Left lung (tissue), 14 donors: ENCODE measurements at places on chromosomes 6 and 20. TPM values are rescaled to one million over a fixed set of nuclear protein-coding genes. Genes with fewer than 3 reads are reported as not detected.
A peak's percentile ranks its signal among the peaks of the same experiment; 100 is the strongest.

- DNase-seq, result peak; percentile 20
Measured at GRCh38 chr20:7113577-7114466, 346.3 kb downstream of the BMP2 start.

DNA sequence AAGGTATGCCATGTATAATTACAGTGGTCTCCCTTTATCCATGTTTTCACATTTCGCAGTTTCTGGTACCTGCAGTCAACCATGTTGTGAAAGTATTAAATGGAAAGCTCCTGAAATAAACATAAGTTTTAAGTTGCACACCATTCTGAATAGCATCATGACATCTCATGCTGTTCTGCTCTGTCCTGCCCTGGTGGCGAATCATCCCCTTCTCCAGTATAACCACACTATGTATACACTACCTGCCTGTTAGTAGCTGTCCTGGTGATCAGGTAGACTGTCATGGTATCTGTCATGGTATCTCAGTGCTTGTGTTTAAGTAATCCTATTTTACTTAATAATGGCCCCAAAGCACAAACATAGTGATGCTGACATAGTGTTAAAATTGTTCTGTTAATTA is 97.1 kb downstream of the ZFAND3 start:
- no peak for DNase-seq

GRCh38 chr6:56663344-56663743 is 20.7 kb upstream of the DST start:
- no peak for DNase-seq

DNA sequence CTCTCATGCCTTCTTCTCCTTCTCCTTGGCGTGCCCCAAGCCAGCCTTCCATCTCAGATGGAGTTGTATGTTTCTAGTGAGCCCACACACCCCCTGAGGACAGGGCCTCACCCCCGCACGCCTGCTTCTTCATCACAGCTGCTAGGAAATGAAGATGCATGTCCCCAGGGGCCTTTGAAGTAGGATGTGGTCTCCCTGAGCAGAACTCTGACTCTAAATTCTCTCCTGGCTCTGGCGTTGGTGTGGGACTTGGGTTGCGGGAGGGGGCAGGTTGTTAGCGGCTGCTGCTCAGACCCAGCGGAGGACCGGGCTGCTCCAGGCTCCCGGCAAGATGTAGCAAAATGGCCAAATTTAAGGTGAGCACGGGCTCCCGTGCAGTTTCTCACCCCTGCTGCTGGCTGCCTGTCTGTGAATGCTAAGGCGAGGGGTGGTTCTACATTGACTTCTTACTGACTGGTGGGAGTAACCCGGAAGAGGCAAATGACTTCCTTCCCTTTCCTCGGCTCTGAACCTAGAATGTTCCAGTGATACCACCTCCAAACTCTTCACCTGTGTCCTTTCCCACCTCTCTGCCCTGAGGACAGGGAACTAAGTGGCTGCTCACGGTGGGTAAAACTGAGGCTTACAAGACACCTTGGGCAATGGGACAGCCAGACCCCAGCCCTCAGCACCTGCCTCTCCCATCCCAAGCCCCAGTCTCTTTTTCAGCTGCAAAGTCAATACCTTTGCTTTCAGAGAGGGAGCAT is 8.8 kb downstream of the SYNJ2 start:
- no peak for DNase-seq

DNA sequence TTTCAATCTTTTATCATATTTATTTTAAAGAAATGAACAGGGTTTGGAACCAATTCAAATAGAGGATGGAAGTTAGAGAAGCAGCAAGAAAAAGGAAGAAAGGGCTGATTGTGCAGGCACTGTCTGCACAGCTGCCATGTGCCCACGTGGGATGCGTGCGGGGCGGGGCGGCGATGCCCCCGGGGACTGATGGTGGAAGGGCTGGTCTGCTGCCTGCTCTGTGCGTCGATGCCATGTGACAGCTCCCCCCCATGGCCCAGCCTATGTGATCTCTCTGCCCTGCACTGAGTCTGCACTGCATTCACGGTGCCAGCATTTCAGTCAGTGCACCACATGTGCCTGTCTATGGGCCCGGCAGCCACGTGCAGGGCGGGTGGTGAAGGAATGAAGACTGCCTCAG is 96.4 kb downstream of the IRF4 start:
- DNase-seq, result peak; percentile 60

GRCh38 chr6:41488433-41489119 is 57.6 kb upstream of the FOXP4 start:
- DNase-seq, result peak; percentile 41

FAM83B gene
- 4.1 TPM for polyA plus RNA-seq

SNAI1 gene
- polyA plus RNA-seq, result 12.2 TPM

FAM83D gene
- 13.9 TPM for polyA plus RNA-seq

TUBE1 gene
- polyA plus RNA-seq, result 55.1 TPM
